GM13977 (cell line): ENCODE measurements at places on chromosomes 7 and 10.
A peak's percentile ranks its signal among the peaks of the same experiment; 100 is the strongest.

- DNase-seq: peak; percentile 68
Observed at GRCh38 chr10:8102708-8103401, 48.4 kb downstream of the GATA3 start.

GRCh38 chr10:122363311-122363710, 11.2 kb upstream of the PLEKHA1 start:
- no peak for DNase-seq

DNA sequence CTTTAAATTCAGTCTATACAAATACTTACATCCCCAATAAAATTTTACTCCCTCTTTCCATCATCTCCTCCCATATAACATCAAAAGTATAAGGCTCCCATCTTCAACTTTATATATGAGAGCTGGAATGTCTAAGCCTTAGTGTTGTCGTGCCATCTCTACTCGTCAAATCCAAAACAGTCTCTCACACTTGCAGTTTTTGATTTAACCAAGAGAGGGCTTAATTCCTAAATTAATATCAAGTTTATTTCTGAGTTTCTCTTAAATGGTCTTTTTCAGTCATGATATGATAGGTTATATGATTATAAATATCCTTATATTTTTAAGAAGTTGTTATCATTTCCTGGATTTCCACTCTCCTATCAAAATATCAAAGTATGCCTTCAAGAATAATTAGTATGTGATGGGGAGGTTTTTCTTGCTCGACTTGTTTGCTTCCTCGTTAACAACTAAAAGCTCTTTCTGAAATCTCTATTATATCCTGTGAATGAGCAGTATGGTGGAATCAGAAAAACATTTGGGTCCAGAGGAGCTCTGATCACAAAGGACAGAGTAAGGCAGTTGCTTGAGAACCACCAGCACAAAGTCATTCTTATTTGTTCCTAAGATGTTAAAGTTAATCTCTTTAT, 12.5 kb upstream of the LIPK start:
- no peak for DNase-seq

GRCh38 chr7:33850768-33851167, 54.6 kb upstream of the BMPER start:
- DNase-seq: no peak

- peak; percentile 91 for DNase-seq
Observed at GRCh38 chr10:79242620-79243152, 104.6 kb upstream of the PPIF start.

DNA sequence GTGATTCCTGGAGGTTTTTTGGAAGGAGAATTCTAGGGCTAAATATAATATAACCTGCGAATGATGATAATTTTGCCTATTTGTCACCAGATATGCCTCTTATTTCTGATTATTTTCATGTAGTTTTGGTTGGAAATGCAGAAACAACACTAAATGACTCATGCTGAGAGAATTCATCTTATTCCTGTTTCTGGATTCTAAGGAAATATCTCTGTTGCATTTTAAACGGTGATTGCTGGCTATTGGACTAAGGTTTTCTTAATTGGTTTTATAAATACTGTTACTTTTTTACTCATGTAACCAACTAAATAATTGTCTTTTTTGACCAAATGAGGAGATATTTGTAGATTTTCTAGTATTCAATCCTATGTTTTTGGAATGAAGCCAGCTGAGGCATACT, 204.9 kb upstream of the NPSR1 start:
- DNase-seq: no peak

- DNase-seq: no peak
Observed at GRCh38 chr7:117992635-117993376, 119.6 kb upstream of the CTTNBP2 start.

DNA sequence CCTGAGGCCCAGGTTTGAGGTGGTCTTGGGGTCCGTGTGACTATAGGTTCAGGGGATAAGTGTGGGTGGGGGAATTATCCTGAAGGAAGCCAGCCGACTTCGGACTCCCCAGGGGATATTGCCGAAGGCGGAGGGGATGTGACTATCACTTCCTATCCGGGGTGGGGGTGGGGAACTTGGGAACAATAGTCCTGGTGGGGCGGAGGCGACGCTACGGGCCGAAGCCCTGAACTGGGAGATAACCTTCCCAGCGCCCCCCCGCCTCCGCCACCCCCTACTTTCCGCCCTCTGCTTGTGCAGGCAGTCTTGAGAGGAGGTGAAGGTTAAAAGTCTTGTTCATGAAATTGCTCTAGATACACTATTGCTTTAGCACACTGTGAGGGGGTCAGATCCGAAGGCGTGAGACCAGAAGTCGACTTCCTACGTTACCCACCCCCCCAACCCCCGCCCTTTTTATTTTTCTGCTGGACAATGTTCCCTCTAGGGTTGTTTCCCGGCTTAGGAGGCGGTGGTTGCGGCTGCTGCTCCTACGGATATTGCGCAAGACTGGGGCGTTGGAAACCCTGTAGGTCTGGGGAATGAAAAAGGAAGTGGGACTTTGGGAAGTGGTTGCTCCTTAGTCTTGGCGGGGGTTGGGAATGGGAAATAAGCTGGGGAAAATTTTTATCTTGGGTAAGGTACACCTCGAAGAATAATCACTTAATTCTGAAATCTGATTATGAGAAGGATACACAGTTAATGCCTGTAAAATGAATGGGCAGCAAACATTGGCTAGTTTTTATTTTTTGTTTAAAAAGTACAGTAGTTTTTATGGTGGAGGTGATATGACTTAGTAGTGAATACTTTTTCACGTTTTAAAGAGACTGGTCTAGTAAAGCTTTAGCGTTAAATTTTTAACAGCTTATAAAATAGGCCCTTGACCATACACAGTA, 1.5 kb downstream of the PTPN12 start:
- DNase-seq: peak; percentile 50

GRCh38 chr10:131114846-131115245, 196.7 kb downstream of the TCERG1L start:
- DNase-seq: no peak

DNA sequence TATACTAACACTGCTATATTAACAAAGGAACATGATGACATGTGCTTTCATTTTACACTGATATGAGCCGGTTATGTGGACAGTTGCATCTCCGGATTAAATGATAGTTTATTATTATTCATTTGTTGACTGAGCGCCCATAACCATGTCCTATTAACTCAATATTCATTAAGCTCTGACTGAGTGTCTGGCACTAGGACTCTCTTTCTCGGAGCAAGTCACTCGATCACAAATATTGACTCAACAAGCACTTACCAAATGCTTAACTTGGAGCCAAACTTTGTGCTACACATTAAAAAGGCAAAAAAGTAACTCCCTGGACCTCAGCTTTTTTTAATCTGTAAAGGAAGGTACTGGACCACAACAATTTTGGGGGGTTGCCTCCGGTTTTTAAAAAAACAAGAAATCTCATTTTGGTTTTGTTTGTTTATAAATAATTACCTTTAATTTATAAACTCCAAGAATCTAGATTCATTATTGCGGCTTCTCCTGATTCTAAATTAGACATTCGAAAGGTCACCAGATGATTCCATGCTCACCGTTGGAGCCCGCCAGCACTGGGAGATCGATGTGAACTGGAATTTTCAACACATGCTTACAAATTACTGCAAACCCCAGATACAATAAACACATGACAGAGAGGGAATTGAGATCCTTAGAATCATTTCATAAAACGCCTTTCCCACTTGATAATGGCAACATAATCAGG, 8.9 kb upstream of the LYZL1 start:
- no peak for DNase-seq

DNA sequence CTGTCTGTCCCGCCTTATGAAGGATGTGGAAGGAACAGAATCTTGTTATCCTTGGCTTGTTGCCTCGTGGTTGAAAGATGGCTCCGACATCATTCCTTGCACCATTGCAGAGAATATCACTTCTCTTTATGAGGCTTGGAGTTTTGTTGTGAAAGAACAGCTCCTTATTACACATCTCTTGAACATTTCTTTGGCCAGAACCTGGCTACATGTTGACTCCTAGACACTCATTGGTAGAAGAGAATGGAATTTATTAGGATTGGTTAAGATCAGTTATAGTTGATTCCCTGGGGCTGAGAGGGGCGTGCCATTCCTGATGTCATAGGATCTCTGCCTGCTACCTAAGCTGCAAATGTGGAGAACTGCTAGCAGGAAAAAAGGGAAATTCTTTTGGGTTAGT, 180.5 kb upstream of the CTBP2 start:
- DNase-seq: no peak

DNA sequence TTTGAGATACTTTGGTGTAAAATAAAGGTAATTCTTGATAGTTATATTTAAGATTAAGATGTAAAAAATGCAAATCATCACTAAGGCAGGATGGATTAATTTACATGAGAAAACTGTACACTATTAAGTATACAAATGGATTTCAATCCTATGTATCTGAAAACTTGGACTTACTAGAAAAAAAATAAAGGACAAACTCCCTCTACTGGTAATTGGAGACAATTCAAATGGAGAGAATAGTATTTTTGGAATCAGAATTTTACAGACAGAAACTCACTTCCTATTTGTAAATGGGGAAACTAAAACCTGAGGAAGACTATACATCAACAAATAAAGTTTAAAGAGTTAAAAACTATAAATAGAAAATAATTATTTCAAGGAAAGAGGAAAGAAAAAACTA, 62.6 kb downstream of the CUL2 start:
- DNase-seq: no peak

- no peak for DNase-seq
Observed at GRCh38 chr7:38312821-38313220, 39.4 kb upstream of the TARP start.

DNA sequence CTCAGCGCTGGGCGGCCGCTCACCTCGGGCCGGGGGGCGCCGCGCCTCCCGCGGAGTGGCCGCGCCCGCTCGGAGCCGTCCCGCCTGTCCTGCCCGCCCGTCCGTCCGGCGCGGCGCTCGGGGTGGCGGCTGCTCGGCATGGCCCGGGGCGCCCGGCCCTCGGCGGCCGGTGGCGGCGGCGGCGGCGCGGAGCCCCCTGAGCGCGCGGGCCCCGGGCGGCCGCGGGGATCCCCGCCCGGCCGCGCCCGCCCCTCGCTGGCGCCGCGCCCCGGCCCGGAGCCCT, 338 bp downstream of the SDK1 start:
- DNase-seq: no peak

DNA sequence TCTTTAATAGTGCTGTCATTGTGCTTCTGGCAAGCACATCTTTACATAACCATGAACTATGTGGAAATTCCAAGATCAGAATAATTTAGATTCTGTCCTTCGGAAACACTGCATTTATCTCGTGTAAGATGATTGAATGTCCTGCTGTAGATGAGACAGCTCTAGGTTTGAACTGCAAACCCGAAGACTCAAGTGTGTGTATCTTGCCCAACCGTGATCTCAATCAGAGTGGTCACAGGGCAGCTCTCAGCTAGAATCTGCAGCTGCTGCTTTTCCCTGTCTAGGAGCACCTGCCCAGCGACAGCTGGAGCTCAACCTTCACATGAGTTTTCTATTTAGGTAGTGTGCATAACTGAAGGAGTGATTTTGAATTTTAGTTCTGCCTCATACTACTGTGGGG, 17.5 kb upstream of the KIF20B start:
- no peak for DNase-seq

- no peak for DNase-seq
Observed at GRCh38 chr7:3649678-3650440, 348.8 kb downstream of the SDK1 start.
